ENCODE measurements at places on chromosomes 12 and 14.
A peak's percentile ranks its signal among the peaks of the same experiment; 100 is the strongest.

GRCh38 chr12:106304797-106305196, 2.3 kb downstream of the TCP11L2 start:
- no peak for DNase-seq

DNA sequence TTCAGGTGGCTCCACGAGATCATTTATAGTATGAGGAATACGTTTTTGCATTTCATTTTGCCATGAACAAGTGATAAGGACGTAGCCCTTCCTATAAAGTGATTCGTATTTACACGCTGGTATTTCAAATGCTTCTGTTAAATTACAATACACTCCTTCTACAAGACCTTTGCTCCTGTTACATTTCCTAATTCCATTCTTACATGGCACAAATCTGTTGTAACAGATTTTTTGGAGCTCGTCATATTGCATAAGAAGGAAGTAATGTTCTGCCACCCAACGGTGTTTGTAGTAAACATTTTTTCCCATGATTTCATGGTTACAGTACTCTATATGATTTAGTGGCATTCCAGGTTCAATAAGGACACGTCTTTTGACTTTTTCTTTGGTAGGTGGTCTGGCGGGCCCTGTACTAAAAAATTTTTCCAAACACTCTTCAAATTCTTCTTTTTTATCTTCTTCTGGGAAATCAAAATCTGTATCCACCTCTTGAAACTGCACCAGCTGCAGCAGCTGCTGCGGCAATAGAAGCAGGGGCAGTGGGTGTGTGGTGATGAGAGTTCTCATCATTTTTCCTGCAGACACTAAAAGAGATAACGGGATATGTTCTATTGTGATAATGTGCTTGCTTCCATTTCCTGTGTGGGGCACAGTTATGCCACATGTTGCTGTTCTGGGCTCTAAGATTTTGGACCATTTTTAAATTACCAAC, 4.2 kb downstream of the RNASE9 start:
- DNase-seq, result no peak

- DNase-seq, result no peak
These were observed 350.1 kb downstream of the NELL2 start for GRCh38 chr12:44525806-44526654.

DNA sequence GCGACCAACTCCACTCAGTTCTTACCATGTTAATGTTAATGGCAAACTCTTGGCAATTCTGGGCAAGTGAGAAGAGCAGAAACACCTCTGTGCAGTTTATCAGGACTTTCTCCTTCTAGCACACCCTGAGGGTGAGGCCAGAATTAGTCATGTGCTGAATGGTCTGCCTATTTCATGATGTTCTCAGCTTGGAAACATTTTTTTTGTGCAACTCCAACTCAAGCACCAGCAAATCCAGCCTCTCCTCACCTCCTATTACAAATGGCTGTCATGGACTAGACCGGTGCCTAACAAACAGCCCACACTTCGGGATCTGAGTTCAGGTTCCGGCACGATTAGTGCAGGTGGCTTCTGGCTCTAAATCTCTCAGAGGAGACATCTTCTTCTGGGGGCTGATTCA, 246.0 kb downstream of the ZFP36L1 start:
- DNase-seq, result no peak

- DNase-seq, result no peak
These were observed 14.0 kb downstream of the KCTD10 start for GRCh38 chr12:109462868-109463692.

GRCh38 chr14:33010495-33010894, 71.8 kb downstream of the NPAS3 start:
- DNase-seq, result no peak

GRCh38 chr12:1491983-1492697, 102.2 kb downstream of the FBXL14 start:
- no peak for DNase-seq

DNA sequence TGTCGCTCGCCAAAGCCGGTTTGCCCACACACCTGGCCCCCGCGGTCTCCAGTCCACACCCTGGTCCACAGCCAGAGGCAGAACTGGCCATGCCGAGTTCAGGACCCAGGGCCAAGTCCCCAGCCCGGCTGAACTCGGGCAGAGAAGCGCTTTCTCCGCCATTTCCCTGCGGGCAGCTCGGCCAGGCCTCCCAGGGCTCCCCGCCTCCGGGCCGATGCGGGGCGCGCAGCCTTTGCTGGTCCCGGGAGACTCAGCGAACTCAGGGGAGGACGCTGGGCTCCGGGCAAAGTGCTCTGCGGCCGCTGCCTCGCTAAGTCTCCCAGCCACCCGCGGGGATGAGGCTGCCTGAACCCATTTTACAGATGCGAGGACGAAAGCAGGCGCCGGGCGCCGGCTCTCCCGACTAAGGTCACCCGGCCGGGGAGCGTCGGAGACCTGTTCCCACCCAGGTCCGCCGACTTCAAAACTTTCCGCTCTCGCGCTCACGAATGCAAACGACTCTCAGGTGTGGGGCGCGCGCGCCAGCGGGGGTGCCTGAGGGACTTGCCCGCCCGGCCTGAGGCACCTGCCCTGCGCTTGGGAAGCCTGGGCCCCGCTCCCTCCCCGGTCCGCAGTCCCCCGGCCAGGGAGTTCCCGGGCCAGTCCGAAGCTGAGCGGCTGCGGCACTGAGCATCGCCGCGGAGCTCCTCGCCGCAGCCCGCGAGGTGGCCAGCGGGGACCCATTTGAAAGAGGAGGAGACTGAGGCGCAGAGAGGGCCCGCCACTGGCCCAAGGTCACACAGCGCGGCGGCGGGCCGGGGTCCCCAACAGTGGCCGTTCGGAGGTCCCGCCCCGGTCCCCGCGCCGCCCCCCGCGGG, 627 bp downstream of the TESC start:
- no peak for DNase-seq

GRCh38 chr14:84969501-84969900, 560.4 kb upstream of the FLRT2 start:
- DNase-seq, result no peak

GRCh38 chr14:29264865-29265264, 498.3 kb downstream of the FOXG1 start:
- DNase-seq, result no peak

GRCh38 chr12:112331886-112332285, 50.3 kb downstream of the HECTD4 start:
- no peak for DNase-seq

DNA sequence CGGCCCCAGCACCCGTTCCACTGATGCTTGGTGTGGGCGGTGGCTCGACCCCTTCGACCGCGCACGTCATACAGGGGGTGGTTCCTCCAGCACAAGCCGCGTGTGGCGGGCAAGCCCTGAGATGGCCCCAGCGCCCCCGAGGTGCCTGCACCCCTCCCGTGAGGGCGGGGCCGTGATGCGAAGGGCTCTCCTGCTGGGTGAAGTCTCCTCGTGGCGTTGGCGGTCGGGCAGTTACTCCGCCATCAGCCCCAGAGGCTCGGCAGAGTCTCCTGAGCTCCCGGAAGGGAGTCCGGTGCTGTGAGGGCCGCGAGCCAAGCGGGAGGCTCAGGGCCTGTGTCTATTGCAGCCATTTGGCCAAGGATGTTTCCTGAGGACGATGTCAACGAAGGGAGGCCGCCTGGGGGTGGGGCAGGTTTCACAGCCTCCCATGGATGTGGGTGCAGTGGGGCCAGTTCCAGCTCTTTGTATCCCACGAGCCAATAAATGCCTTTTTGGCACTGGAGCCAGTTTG, 78.1 kb upstream of the GALNT9 start:
- no peak for DNase-seq

- no peak for DNase-seq
These were observed 174.4 kb downstream of the SYT10 start for GRCh38 chr12:33265033-33265731.

GRCh38 chr14:89723930-89724627, 230.5 kb downstream of the EFCAB11 start:
- no peak for DNase-seq

GRCh38 chr14:63938198-63939005, 85.6 kb downstream of the SYNE2 start:
- DNase-seq, result no peak

GRCh38 chr14:90456551-90456950, 59.7 kb downstream of the CALM1 start:
- no peak for DNase-seq

- DNase-seq, result no peak
These were observed 667.2 kb downstream of the DIO2 start for GRCh38 chr14:79543967-79544697.

DNA sequence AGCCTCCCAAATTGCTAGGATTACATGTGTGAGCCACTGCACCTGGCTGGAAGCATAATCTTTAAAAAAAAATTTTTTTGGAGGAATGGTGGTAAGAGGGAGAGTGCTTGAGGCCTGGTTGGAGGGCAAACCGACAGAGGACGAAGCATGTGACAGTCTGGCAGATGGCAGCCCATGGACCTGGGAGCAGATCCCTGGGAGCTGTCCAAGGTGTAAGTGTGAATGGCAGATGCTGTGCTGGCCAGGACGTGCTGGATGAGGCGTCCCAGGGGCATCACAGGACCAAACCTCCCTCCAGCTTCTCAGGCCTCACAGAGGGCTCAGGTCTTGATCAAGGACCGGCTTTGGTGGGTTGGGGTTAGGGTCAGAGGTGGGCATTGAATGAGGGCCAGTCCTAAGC, 128.4 kb upstream of the NCOR2 start:
- DNase-seq, result no peak

DNA sequence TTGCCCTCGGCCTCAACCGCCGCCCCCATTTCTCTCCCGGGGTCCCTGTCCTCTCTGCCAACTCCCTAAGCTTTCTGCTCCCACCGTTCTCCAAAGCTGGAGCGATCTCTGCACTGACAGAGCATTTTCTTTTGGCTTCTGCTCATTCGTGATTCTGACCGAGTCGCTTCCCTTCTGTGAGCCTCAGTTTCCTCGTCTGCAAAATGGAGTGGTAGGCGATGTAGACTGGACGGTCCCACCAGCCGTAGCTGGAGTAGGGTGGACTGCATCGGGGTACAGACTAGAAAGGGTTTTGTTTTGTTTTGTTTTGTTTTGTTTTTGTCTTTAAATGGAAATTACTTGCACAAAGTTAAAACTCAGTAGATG, 2.4 kb downstream of the VSX2 start:
- no peak for DNase-seq

DNA sequence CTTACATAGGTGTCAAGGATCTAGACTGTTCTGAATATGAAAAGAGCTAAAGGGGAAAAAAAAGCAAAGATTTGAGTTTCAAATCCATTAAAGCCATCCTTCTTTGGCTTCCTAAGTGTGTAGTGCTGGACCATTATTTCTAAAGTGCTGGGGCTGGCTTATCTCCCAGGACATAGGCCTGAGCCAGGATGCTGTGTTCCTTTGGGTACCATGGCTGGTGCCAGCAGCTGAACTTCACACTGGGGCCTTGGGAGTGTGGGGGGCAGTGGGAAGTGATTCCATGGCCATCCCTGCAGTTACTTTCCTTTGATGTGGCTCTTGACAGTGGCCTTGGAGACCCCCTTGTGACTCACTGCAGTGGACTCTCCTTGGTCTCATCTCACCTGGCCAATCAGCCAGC, 20.8 kb downstream of the PRMT8 start:
- no peak for DNase-seq

DNA sequence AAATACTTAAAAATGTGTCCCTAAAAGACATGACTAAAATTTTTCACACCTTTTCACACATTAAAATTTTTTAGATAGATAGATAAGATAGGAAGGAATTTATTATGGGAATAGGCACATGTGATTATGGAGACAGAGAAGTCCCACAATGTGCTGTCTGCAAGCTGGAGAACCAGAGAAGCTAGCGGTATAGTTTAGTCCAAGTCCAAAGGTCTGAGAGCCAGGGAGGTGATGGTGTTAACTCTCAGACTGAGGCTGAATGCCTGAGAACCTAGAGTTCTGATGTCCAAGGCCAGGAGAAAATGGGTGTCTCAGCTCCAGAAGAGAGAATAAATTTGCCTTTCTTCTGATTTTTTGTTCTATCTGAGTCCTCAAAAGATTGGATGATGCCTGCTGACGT, 65.7 kb downstream of the POLR3B start:
- no peak for DNase-seq

DNA sequence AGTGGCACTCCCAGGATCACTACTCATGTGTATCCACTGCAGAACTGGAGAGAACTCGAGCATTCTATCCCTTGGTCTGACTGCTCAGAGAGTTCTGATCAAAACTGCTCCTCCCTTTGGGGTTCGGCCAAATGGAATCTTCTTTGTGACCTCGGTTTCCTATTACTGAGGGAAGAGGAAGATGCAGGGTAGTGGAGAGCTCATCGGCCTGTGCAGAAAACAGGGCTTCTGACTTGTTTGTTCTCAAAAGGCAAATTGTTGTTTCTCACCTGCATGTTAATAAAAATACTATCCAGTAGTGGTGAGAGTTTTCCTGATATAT, 17.1 kb upstream of the AKAP6 start:
- DNase-seq, result no peak

DNA sequence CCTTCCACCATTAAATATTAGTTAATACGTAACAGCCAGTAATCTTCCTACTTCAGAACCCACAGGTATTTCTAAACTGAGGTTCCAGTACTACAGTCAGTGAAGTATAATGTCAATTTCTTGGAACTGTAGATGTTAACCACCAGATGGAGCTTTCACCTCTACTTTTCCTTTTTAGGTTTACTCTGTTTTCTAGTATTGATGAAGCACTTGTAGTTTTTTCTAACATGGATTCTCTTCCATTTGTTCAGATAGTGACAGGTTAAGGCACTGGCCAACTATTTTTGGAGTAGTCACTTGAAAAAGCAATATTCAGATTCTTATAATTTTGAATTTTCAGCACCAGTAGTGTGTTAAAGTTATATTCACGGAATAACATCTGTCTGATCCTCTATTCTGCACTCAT, 4.6 kb upstream of the SEC23A start:
- DNase-seq, result peak; percentile 31

GRCh38 chr12:2355604-2356003, 302.8 kb downstream of the CACNA1C start:
- DNase-seq, result peak; percentile 10

GRCh38 chr14:89586258-89587135, 169.5 kb upstream of the FOXN3 start:
- DNase-seq, result no peak

GRCh38 chr12:19382111-19382526, 57.2 kb upstream of the AEBP2 start:
- no peak for DNase-seq

DNA sequence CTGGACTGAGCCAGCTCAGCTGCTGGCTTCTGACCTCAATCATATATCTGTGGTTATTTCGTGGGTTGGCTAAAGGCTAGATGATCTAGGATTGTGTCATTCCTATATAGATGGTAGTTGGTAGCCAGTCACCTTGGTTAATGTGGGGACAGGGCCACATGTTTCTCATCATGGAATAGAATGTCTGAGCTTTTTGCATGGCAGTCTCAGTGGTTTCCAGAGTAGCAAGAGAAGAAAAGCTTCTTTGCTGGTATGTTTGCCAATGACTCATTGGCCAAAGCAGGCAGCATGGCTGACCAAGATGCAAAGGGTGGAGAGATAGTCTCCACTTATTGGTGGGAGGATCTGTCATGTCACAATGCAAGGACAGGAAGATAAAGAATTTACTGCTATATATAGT, 746.4 kb upstream of the FLRT2 start:
- DNase-seq, result no peak

- DNase-seq, result peak; percentile 46
These were observed 62.5 kb downstream of the DRAM1 start for GRCh38 chr12:101939856-101940265.

DNA sequence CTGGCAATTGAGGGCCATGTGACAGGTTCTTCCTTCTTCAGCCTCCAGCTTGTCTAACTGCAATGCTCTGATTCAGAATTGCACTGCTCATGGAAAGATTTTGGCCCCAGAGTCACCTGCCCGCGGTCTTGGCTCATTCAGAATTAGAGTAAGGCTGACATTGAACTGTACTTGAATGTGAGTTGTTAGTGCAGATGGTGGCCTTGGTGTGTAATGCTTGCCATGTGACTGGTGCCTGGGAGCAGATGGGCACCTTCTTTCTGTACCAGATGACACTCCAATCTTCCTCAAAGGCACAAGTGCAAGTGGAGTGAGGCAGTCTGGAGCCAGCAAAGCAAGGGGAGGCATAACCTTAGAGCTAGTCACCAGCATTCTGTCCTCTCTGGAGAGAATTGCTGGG, 36.5 kb upstream of the ANO4 start:
- DNase-seq, result no peak
